ENCODE measurements at places on chromosomes 4 and X.

DNA sequence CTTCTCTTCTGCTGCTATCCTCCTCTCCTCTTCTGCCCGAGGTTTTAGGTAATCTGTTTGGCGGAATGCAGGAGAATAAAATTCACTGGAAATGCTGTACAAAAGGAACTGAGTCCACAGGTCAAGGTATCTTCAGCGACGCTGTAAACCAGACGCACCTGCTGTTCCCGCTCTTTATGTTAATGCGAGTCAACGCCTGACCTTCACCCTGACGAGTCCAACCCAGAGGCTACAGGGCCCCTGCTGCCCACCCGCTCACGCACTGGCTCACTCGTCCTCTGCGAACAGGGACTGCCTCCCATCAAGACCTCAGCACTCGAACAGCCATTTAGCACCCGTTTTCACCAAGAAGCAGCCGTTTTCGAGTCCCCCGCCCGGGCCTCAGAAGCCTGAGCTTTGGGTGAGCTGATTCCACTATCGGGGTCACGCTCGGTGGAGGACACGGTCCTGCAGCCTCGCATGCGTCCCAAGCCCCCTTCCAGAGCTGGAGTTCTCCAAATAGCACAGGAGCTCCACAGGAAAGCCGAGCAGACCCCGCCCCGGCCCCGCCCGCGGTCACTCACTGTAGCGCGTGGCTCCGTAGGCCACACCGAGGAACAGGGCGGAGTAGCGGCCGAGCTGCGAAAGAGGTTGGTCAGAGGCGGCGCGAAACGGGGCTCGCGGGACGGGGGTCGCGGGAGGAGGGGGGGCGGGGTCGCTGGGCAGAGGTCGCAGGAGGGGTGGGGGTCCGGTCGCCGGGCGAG is 556 bp downstream of the ATP5ME start:
- DNase-seq: no peak

DNA sequence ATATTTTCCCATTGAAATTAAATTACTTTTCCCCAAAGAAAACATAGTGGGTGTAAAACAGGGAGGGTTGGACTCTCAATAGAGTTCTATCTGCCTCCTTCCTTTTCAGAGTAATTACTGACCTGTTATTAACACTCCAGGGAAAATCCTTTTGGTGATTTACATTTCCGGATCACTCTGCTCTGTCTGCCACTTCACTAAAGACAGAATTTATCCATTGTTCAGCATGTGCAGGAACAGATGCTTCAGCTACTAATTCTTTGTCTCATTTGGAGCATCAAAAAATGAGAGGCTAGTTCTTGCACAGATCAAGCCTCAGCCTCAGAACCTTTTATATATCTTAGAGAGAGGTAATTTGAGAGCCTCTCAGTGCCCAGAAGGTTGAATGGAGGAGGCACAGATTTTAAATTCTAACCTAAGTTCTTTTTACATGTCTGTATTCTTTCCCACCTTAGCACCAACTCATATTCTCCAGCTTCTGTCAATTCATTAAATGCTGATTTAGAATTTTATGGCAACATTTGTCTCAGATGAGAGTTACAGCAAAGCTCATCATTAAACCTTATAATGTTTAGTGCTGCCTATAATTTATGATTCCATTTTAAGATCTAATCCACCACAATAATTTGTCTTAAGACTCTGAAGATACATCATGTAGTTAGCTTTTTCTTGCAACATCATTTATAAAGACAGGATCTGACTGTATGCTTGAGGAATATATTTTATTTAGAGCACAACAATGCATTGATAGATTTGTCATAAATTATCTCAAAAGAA is 1494.4 kb downstream of the STIM2 start:
- no peak for DNase-seq

DNA sequence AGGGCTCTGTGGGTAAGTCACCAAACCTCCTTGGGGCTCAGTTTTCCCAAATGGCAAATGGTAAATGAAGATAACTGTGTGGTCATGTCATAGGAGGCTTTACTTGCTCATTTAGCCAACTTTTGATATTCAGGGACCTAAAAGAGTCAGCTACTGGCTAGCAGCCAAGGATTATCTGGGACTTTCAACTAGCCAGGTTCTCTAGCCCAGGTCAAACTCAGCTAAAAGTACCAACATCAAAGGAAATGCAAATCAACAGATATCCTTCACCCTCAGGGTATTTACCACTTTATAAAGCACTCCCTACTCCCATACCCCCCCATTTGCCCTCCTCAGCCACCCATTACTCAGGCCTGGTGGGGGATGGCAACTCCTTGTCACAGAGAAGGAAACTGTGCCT is 7.5 kb downstream of the AMER1 start:
- no peak for DNase-seq

DNA sequence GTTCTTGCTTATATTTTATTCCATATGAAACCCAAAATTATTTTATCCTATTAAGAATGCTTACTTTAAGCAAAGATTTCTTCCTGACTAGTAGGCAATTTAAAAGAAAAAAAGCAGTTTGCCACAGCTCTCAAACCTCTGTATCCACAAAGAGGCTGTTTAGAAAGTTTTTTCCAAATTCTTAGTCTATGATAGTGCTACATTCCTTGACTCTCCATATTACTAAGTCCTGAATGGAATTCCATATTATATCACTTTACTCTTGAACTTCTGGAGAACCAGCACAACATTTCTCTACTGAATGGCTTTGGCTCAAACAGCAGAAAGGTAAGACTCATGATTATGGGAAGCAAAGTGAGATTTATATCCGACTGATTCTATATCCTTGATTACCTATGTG is 8.3 kb downstream of the SLC10A6 start:
- no peak for DNase-seq

DNA sequence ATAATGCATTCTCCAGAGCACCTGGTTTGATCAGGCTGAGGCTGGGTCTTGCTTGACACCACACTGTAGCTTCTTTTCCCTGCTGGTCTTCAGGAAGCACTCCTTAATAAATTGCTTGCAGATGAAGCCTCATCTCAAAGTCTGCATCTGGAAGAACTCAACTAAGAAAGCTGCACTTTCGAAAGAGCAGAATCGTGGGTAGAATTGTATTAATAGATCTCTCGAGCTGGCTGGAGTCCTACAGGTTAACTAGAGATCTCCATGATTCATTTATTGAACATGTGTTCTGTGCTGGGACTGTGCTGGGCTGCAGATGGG is 152.7 kb downstream of the STK32B start:
- DNase-seq: no peak

GRCh38 chr4:148447681-148448080 is 5.5 kb upstream of the NR3C2 start:
- no peak for DNase-seq

DNA sequence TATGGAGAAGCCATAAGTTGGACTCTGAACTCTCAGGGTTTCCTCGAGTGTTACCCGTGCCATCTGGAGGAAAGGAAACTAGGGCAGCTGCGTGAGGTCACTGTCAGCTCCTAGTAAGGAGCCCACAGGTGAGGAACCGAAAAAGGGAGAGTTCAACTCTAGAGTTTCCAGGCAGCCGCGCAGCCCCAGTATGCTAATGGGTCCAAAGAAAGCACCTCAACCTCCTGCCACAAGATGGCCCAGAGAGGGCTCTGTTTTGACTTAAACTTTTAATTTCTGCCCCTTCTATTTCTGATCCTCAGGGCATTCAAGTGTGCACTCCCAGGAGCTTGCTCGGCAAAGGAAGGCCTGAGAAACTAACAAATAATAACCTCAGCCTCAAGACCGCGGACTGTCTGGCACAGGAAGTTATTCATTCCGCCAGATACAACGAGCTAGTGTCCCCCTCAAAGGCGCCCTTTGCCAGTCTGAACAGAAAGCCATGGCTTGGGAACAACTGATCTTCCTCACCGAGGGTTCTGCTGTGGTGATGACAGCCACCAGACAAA is 13.9 kb downstream of the SCARB2 start:
- DNase-seq: peak; percentile 73

DNA sequence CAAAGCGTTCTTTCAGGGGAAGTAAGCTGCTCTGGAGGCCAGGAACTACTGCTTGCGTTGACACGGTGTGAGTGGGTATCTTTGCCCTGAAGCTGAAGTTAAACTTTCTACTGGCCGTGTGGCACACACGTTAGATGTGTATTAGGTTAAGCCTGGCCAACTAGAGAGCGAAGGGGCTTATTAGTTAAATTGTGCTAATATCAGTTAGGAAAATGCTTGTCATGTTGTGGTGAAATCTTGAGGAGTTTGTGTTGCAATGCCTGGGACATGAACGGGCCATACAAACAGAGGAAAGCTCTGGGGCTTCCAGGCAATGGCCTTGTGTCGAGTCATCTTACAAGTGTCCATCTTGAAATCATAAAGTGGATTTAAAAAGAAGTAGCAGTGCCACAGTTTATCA is 62.6 kb downstream of the NSUN7 start:
- DNase-seq: no peak

DNA sequence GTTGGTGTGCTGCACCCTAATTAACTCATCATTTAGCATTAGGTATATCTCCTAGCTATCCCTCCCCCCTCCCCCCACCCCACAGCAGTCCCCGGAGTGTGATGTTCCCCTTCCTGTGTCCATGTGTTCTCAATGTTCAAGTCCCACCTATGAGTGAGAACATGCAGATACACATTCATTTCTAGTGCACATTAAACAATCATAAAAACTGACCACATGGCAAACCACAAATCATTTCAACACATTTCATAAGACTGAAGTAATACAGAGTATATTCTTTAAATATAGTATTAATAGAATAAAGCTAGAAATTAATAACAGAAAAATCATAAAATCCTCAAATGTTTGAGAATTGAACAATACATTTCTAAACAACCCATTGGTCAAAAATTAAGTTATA is 34.1 kb downstream of the PRKG2 start:
- DNase-seq: no peak

- peak; percentile 70 for DNase-seq
These were observed 691 bp downstream of the MAGED1 start for GRCh38 chrX:51893931-51894696.

DNA sequence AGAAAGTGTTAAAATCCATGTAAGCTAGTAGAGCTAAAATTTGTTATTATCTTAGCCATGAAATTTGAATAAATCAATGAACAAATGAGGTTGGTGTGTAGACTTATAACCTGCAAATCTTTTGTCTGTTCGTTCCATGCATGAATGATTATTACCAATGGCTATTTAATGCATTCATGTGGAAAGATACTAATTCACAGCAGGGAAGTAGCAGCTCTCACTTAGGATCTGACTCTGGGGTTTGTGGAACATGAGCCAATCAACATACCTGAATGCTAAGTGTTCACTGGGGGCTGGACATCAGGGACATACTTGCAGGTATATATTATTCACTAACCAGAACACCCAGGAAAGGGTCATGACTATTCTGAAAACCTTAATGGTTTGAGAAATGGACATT is 444.1 kb downstream of the STIM2 start:
- no peak for DNase-seq

- DNase-seq: no peak
These were observed 103.8 kb downstream of the MAPK10 start for GRCh38 chr4:86256086-86256485.

DNA sequence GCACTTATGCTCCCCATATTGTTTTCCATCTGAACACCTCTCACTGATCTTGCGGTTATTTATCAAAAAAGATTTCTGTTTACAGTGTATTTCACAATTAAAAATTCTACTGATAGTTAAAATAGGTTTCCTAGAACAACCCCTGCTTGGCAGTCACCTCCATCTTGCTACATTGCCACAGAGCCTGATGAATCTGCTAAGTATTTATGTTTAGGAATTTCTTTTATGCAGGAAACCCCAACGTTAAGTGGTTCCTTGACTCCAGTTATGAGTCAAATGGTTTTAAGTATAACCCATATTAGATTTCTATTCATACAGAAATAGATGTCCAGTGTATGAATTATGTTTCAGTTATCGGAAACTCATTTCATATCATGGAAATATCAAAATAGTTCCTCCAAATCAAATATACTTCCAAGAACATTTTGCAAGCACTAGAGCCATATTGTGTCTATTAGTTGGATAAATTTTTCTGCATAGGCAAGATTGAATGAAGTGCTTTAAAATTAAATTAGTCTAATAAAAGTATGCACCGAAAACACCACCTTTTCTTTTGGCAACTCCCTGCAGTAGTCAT is 20.6 kb downstream of the GALNT7 start:
- no peak for DNase-seq

DNA sequence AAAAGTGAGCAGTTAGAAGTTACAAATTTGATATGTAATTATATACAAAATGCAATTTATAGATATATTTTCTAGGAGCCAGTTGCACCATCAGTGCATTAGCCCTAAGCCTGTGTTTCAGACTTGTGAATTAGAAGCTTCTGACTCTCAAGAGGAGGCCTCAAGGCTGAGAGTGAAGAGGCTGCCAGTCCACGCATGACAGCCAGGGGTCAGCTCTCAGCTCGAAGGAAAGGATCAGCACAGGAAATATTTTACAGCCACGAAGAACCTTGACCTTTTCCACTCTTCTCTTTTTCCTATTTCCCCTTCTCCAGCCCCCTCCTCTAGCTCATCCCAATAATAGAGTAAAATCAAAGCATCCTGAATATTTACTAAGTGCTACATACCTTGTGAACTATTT is 642.4 kb downstream of the TRIML1 start:
- no peak for DNase-seq

DNA sequence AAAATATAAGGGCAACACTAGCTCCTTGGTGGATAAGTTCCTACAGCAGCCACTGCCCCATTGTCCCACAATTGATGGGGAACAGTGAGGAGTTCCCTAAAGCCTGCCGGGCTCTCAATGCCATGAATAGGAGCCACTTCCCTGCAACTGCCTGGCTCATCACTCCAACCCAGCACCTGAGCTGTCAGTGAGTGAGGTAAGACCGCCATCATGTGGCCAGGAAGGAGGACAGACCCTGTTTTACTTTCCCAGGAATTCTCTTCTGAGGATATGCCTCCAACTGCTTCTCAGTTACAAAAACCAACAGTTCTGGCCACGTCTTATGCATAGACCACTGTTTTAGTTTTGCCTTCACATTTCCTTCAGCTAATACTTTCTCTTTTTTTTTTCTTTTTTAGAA is 45.5 kb downstream of the SRPX start:
- DNase-seq: peak; percentile 68

- DNase-seq: no peak
These were observed 94.0 kb downstream of the FBXO8 start for GRCh38 chr4:174189392-174190015.

DNA sequence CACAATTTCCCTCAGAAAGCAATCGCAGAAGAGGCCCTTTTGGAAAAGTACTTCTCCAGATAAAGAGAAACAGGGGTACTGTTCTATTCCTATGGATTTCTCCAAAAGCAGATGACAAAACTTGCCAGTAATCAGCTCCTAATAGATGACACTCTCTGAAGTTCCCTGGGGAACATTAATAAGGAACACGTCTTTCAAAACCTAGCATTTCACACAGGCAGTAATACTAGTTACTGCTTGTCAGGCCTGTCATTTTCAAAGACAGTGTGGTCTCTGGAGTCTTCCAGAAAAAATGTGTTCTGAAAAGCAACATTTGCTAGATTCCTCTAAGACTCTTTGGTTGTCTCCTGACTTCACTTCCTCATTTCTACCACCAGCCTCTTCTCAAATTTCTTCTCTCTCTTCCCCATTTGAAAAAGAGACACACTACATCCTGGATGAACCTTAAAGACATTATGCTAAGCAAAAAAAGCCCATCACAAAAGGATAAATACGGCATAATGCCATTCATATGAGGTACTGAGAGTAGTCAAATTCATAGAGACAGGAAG is 47.3 kb downstream of the CHRDL1 start:
- DNase-seq: no peak

- peak; percentile 53 for DNase-seq
These were observed 20.8 kb downstream of the ARHGEF6 start for GRCh38 chrX:136759968-136760367.

All from spinal cord (tissue), 10 donors.